ENCODE measurements at places on chromosomes 1 and 21.
A peak's percentile ranks its signal among the peaks of the same experiment; 100 is the strongest.

DNA sequence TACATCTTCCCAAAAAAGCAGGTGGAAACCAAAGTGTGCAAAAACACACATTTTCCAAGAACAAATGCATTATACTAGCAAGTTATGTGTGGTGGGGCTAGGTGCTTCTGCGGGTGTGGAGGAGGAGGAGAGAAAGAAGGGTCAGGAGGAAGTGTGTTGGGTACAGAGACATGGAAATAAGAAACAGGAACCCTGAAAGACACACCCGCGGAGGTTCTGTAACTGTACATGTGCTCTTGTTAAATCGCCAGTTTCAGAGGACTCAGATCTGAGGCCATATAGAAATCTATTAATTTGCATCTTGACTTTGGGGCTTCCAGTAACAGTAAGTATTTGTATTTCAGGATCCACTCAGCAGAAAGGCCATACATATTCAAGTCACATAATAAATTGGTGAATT, 30.9 kb downstream of the ERG start:
- no peaks in the 10 kb centered on the region for H3K4me1 ChIP-seq
- H3K4me3 ChIP-seq, result no peak overlapping the region
- no peak for DNase-seq
- no peak overlapping the region for H3K27ac ChIP-seq
- H3K27me3 ChIP-seq, result peaks cover 15% of the 10 kb centered on the region
- H3K36me3 ChIP-seq, result no peaks in the 10 kb centered on the region

DNA sequence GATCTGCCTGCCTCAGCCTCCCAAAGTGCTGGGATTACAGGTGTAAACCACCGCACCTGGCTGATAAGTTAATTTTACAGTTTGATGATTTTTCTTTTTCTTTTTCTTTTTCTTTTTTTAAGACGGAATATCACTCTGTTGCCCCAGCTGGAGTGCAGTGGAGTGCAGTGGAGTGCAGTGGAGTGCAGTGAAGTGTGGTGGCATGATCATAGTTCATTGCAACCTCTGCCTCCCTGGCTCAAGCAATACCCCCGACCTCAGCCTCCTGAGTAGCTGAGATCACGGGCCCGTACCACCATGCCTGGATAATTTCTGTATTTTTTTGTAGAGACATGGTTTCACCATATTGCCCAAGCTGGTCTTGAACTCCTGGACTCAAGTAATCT, 84.4 kb upstream of the CXADR start:
- no peak for DNase-seq
- H3K4me1 ChIP-seq, result no peaks in the 10 kb centered on the region
- no peak overlapping the region for H3K4me3 ChIP-seq
- no peaks in the 10 kb centered on the region for H3K36me3 ChIP-seq
- H3K27ac ChIP-seq, result no peak overlapping the region

DNA sequence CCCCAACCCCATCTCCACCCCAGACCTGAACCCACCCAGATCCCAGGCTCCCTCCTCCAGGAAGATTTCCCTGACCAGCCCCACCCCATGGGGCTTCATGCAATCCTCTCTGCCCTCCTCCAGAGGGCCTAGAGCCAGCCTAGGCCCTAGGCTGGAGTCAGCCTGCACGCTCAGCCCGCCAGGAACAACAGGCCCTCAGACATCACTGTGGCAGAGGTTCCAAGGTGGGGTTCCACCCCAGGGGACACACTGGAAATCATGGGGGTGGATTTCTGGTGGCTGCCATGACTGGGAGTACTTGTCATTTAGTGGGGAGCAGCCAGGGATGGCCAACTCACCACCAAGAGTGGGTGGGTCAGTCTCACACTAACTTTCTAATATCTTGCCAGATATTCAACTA, 122.0 kb downstream of the GLIS1 start:
- no peaks in the 10 kb centered on the region for H3K4me1 ChIP-seq
- H3K27ac ChIP-seq, result no peak overlapping the region
- no peaks in the 10 kb centered on the region for H3K36me3 ChIP-seq
- no peak overlapping the region for H3K4me3 ChIP-seq
- no peak for DNase-seq

- no peaks in the 10 kb centered on the region for H3K36me3 ChIP-seq
- H3K27ac ChIP-seq, result no peak overlapping the region
- H3K27me3 ChIP-seq, result no peaks in the 10 kb centered on the region
- no peak overlapping the region for H3K4me3 ChIP-seq
These were observed 738.8 kb downstream of the PTPRU start for GRCh38 chr1:29975036-29975694.

DNA sequence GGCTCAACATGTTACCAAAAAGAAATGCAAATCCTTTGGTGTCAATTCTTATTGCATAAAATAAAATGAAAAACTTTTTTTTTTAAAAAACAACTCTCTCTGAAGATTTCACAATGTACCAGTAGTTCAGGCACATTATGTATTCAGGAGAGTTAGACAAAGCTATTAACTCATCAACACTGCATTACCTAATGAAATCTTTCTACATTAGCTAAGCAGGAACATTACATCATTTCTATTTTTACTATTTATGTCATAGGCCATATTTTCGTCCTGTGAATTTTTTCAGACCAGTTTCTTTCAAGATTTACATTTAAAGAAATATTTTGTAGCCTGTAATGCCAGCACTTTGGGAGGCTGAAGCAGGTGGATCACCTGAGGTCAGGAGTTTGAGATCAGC, 366.2 kb downstream of the USH2A start:
- H3K36me3 ChIP-seq, result no peaks in the 10 kb centered on the region
- no peak overlapping the region for H3K27ac ChIP-seq

DNA sequence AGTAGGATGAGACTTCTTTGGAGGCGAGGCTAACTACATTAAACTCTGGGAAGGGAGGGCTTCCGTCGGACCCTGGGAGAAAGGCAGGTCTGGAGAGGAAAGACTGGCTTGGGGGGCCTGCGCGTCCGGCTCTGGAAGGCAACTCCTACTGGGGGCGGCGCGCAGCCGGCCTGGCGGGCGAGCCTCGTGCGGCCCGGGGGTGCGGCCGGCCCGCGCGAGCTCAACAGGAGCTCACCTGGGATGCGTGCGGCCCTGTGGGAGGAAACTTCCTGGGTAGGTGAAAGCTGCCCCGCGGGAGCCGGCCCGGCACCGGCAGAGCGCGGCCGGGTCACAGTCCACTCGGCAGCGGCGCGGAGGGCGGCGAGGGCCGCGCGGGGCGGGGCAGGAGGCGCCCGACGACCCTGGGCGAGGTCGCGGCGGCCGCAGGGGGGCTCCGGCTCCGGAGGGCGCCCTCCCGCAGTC, 449 bp downstream of the EPS15 start:
- H3K4me1 ChIP-seq, result peaks cover 35% of the 10 kb centered on the region
- peak overlapping the region; percentile 63 for H3K27ac ChIP-seq
- H3K27me3 ChIP-seq, result peaks cover 3% of the 10 kb centered on the region

GRCh38 chr1:115466433-115466832, 128.4 kb upstream of the NGF start:
- no peak for DNase-seq
- H3K4me3 ChIP-seq, result no peak overlapping the region
- H3K4me1 ChIP-seq, result no peaks in the 10 kb centered on the region

DNA sequence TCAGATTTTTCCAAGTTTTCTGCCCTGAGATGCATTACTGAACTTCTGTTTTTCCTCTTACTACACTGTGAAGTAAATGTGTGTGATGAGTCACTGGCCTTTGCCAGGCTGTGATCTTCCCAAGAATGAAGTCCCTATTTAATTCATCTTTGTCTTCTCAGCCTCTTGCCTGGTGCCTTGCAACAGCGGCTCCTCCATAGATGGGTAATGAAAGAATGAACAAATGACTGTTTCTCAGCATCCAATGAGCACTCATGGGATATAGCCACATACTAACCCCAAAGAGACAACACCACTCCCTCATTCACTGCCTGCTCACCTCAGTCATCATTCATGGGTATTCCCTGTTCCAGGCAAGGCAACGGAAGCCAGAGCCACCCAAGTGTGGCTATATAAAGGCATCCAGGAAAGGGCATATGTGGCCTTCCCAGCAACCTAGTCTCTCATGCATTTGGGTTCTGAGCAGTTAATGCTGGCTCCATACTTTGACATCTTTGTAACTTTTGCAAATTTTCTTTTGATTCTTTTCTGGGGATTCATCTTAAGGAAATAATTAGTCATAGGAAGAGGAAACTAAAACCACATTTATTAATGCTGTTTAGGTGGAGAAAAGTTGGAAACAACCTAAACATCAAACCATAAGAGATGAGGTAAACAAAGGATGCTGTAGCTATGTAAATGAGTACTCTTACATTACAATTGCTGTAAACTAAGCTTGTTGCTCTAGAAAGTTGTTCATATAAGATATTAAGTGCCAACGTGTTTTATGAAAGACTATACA, 71.9 kb downstream of the HIVEP3 start:
- peaks cover 68% of the 10 kb centered on the region for H3K36me3 ChIP-seq
- H3K4me1 ChIP-seq, result peaks cover 28% of the 10 kb centered on the region
- no peak overlapping the region for H3K4me3 ChIP-seq
- no peak for DNase-seq

DNA sequence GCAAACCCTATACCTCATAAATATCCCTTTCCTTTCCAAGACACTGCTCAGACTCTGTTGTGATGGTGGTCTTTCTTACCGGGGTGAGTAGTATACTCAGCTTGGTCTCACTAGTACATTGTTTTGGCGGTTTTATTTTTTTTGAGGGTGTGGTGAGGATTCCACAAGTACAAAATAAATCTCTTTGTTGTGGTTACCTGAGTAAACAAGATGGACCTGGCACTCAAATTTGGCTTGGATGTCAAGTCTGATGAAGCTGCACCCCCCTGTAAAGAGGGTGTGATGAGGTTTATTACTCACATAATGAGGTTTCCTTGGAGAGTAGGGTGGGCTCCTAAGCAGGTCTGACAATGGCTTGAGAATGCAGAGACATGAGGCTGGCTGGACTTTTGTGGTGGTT, 68.2 kb upstream of the KCNJ6 start:
- H3K36me3 ChIP-seq, result no peaks in the 10 kb centered on the region
- H3K27ac ChIP-seq, result no peak overlapping the region
- DNase-seq, result no peak
- H3K4me3 ChIP-seq, result no peak overlapping the region

DNA sequence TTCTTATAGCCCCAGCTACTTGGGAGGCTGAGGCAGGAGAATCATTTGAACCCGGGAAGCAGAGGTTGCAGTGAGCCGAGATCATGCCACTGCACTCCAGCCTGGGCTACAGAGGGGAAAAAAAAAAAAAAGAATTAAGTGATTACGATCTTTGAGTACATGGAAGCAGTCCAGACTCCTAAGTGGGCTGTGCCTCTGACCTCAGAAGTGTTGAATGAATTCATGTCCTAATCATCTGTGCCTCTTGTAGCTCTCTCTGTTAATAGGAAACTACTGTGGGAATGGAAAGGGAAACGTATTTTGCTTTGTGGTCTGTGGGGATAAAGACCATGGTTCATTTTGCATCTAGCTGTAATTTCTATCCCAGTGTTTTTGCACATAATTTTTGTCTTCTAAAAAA, 8.4 kb upstream of the IVNS1ABP start:
- no peaks in the 10 kb centered on the region for H3K27me3 ChIP-seq
- no peaks in the 10 kb centered on the region for H3K4me1 ChIP-seq
- no peak for DNase-seq

DNA sequence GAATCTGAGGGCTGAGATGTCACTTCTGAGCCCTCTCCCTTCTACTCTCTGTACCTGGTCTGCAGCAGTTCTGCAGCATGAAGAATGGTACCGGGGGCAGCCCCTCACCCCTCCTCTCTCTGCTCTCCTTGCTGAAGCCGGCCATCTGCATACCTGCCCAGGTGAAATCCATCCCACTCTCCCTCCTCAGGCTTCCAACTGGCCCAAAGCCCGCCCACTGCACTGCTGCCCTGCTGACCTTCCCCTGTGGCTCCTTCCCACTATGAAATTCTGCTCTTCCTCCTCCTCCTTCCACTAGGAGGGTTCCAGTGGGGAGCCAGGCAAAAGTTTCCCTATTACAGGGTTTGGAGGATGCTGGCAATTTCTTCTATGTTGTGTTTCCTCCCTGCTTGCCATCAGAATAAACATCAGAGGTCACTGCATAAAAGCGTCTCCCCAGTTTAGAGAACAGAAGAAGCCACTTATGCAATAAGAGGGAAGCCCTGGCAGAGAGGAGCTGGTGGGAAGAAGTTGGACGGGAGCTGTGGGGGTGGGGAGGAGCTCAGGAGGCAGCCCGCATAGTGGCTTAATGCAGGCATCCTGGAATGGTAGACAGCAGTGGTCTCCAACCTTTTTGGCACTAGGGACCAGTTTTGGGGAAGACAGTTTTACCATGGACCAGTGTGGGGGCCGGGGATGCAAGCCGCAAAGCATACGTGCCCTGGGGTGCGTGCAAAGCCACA, 30.3 kb downstream of the TMCO4 start:
- no peaks in the 10 kb centered on the region for H3K27me3 ChIP-seq
- no peak overlapping the region for H3K4me3 ChIP-seq
- H3K4me1 ChIP-seq, result no peaks in the 10 kb centered on the region
- DNase-seq, result no peak
- H3K27ac ChIP-seq, result no peak overlapping the region

DNA sequence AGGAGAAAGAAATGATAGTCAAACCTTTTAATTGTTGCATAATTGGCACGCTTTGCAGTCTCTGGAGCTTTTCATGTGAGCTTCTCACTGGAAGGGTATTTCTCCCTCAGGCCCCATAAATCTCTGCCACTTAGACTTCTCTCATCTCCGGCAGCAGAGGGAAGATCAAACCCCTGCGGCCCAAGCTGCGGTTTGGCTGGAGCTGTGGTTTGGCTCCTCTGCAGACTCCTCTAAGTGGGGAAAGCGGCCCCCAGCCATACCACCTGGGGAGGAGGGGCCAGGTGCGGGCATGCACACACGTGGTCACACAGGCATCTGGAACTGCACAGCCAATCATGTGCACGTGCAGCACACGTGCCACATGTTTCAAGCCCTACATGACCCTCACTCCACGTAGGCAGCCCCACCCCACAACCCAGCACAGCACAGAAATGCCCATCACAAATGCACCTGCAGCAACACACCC, 58.3 kb downstream of the UBE2T start:
- H3K4me1 ChIP-seq, result no peaks in the 10 kb centered on the region
- H3K36me3 ChIP-seq, result no peaks in the 10 kb centered on the region
- H3K27ac ChIP-seq, result no peak overlapping the region
- peak; percentile 68 for DNase-seq
- H3K4me3 ChIP-seq, result no peak overlapping the region

DNA sequence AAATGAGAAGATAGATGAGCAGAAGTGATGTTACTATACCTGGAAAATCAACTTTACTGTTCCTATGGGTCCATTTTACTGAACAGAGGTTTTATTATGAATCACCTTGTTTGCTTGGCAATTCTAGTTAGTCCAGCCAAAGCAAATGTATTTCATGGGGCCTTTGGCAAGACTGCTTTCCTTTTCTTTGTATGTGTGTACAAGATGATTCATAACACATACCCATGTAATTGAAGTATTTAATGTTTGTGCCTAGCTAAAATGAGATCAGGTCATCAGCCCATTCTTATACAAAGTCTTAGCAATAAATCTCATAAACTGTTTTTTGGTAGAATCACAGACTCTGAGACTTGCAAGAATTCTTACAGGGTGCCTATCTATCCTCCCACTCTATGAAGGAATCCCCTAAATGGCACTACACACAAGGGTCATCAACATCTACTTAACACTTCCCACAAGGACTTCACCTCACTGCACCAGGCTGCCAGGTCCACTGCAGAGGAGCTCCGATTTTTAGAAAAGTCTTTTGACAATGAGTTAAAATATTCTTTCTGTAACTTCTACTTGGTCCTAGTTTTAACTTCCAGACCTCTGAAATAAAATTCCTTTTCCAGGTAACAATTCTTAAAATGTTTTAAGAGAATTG, 58.5 kb downstream of the LPAR3 start:
- H3K27me3 ChIP-seq, result no peaks in the 10 kb centered on the region
- no peak for DNase-seq
- H3K4me1 ChIP-seq, result no peaks in the 10 kb centered on the region
- H3K36me3 ChIP-seq, result no peaks in the 10 kb centered on the region
- H3K27ac ChIP-seq, result no peak overlapping the region

- DNase-seq, result no peak
- H3K36me3 ChIP-seq, result no peaks in the 10 kb centered on the region
- H3K27me3 ChIP-seq, result peaks cover 6% of the 10 kb centered on the region
These were observed 102.6 kb upstream of the UBE2U start for GRCh38 chr1:64100791-64101190.

All from DND-41 (cell line).